Liver (tissue), 10 donors: ENCODE measurements at places on chromosomes 1 and 21.

DNA sequence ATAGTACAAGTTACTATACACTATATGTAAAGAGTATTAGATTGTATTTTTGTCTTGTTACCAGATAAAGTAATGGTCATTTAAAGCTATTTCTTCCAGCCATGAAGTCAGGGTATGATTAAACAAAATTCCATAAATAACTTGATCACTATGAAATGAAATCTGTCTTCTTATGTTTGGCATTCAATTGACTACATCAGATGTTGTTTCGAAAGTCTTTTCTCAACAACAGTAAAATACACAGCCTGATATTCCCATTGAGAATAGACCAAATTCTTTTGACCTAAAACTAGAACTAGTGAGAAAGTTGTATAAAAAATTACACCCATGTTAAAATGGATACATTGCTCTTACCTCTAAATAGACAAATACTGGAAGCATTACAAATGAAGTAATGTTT is 134.6 kb upstream of the ADAMTS5 start:
- DNase-seq = no peak

DNA sequence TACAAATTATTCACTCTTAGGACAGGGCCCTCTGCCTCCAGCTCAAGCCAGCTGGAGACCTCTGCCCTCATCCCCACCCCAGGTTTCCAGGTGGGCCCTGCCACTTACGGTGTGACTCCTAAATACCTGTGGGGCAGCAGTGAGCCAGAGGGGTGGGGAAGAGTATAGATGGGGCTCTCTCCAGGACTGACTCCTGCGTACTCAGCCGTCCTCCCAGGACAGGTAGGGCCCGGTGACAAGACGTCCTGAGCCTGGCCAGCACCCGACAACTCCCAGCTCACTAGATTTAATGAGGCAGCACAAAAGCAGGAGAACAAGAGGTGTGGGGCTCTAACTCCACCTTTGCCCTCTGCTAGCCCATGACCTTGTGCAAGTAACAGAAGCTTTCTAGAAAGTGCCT is 16.8 kb downstream of the GNG12 start:
- no peak for DNase-seq

GRCh38 chr1:46221749-46222148 is 18.6 kb downstream of the LURAP1 start:
- DNase-seq = no peak

DNA sequence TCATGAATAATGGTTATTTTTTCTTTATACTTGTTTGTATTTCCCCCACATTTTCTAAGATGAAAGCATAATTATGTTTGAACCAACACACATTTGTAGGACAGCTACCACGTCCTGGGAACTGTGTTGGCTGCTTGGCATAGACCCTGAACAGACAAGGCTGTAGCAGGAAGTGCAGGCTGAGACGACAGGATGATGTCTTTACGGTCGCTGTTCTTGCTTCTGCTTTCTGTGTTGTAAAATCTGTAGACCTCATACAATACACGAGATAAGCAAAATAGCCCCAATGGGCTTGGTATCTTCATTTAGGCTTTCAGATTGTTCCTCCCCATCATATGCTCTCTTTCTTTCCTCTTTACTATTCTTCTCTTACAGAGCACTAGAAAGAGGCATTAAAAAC is 23.3 kb upstream of the OTUD3 start:
- DNase-seq = no peak

- DNase-seq = no peak
Observed at GRCh38 chr1:157521056-157521455, 31.3 kb downstream of the FCRL5 start.
